AG20443 (cell line): ENCODE measurements at places on chromosomes 4 and X.
A peak's percentile ranks its signal among the peaks of the same experiment; 100 is the strongest.

GRCh38 chrX:56762707-56763555, 33.9 kb downstream of the NBDY start:
- DNase-seq = no peak

DNA sequence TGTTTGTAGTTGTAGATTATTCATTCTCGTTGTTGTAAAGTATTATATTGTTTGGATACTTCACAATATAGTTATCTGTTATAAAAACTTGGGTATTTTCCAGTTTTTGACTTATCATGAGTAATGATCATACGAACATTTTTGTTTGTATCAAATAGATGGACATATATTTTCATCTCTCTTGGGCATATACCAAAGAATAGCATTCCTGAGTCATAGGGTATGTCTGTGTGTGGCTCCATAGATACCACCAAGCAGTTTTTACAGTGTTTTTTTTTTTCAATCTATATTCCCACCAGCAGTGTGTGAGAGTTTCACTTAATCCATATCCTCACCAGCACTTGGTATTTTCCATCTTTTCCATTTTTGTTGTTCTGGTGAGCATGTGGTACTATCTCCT, 89.7 kb upstream of the RAB40AL start:
- no peak for DNase-seq

GRCh38 chr4:41594432-41594831, 56.5 kb downstream of the LIMCH1 start:
- no peak for DNase-seq

DNA sequence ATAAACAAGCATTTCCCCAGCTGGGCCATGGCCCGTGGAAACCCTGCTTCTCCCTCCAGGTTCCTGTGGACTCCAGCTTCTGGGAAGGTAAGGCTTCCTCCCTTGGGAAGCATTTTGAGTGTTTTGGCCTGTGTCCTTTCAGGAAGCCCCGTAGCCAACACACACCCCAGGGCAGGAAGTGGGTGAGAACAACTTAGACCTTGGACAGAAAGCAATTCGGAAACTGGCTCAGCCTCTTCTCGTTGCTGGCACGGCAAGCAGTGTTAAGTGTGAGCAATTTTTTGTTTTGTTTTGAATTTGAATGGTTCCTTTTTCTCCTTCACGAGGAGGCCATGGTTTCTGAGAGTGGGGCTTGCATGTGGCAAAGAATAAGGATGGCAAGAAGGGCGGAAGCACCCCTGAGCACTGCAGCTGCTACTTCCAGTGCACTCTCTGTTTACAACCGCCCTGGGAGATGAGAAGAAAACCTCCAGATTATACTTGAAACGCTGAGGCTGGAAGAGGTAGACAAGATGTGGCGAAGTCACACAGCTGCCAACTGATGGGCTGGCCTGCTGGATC, 14.1 kb upstream of the CYTL1 start:
- peak; percentile 39 for DNase-seq

DNA sequence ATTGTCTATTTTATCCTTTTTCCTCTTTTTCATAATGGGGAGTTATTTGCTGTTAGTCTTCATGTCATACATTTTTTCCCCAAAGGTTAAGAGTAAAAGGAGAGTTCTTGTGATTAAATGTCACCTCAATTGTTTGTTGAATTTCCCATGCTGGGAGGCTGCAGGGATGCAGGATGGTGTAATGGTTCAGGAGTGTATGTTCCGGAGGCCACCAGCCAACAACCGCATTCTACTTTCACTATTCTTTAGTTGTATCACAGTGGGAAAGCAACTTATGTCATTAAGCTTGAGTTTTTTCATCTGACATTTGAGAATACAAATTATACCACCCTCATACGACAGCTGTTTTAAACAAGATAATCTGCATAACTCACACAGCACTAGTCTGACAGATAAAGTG, 15.4 kb downstream of the AFP start:
- peak; percentile 14 for DNase-seq
